ENCODE measurements at places on chromosomes 7 and 10. TPM values are rescaled to one million over a fixed set of nuclear protein-coding genes. Genes with fewer than 3 reads are reported as not detected.
A peak's percentile ranks its signal among the peaks of the same experiment; 100 is the strongest.

- DNase-seq, result no peak
Measured at GRCh38 chr7:149036676-149037075, 8.4 kb upstream of the PDIA4 start.

- no peak for DNase-seq
Measured at GRCh38 chr10:7338469-7338868, 72.4 kb downstream of the SFMBT2 start.

DNA sequence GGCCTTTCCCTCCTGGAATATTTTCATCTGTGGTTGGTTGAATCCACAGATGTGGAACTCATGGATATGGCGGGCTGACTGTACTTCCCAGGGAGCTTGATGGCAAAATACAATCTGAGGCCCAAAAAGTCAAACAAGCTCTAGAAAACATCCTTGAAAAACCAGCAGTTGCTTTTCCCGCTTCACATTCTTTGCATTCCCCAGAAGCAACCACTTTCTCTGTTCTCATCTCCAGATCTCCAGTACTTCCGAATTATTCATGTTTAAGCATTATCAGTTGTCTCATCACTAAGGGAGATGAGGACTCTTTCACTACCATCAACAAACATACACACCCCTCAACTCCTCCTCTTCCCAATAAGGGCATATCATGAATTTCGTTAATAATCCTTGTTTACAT is 55.3 kb downstream of the KIF5B start:
- no peak for DNase-seq

DNA sequence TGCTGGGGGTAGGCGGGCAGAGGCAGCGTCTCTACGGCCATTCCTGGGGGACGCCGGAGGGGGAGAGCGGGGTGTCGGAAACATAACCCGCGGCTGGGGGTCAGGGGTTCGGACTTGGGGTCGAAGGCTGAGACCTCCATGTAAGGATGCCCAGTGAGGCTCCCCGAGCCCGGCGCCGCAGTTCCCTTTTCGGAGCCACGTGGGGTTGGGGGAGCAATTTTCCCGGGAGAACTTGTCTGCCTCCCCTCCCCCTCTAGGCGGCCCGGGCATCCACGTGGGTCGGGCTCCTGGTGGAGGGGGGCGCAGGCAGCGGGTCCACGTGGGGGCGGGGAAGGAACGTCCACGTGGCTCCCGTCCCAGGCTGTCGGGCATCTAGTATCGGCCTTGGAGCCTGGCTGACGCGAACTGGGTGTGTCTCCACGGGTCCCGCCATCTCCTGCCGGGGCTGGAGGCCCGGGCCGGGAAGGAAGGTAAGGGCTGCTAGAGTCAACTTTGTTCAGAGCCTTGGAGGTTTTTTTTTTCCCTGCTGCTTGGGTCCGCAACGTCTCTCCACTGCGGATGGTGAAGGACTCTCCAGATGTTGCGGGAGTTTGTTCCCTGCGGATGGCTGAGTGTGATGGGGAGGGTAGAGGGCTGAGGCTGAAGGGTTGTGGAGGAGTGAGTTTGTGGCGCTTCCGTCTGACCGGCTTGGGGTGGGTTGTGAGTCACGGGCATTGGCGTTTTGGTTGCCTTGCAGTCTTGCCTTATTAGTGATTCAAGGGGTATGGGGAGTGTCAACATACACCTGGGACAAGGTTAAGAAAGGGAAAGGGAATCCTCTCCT is 744 bp downstream of the PPRC1 start:
- peak; percentile 49 for DNase-seq

- no peak for DNase-seq
Measured at GRCh38 chr7:111312966-111313365, 222.0 kb downstream of the LRRN3 start.

DNA sequence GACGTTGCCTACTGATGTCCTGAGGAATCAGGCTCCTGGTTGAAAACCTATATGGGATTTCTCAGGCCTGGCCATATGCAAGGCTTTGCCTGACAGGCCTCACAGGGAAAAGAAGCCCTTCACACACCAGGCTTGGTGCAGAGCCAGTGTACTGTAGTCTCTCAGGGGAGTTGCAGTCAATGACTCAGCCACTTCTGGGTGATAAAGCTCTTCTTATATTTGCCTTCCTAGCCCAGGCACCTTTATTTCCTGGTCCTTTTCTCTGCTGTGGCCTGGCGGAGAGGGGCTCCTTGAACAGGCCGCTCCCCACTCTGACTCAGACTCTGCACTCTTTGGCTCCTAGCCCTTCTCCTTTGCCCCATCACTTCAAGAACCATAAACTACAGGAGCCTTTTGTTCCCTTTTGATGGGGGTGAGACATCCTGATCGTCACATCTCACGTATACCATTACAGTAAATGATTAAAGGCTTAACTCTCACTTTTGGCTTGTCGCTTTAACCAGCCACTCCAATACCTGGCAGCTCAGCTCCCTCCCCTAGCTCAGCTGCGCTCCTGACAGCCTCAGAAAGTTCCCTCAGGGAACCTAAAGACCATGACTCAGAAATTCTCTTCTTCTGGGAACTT is 33.5 kb downstream of the DPY19L1 start:
- DNase-seq, result no peak

DNA sequence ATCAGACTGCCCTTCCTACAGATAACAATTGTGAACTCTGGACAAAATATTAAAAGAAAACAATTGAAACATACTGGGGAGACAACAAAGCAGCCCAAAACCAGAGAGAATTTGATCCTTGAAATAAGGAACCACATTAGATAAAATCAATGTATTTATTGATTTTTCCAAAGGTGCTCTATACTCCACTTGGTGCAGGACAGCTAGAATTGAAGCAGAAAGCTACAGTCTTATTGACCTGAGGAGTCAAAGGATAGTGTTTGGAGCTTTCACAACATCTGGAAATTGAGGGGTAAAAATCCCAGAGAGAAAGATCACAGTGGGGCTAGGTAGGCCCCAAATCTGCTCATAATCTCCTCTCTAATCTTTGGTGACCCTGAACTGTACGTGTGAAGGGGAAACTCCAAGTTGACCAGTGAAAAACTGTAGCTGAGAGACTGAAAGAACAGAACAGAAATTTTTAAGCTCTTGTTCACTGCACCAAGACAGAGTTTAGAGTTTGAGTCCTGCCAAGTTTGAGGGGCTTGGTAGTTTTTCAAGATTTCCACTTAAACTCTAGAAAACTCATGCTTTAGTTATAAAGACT is 70.2 kb downstream of the SAMD9 start:
- DNase-seq, result no peak

DNA sequence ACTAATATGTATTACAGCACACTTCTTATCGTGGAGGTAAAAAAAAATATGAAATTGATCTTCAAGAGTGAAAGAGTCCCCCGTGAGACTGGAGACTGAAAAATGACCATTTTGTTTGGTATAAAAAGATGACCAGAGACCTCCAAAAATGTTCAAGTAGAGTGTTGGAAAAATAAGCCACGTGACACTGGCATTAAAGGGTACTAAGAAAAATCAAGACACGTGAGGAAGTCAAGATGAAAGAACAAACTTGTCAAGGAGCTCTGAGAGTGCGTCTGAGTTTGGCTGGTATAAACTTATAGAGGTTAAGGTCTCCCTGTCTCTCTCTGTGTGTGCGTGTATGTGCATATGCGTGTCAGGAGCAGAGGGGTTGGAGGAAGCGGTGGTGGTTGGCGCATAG is 362.7 kb upstream of the COBL start:
- DNase-seq, result no peak

- DNase-seq, result no peak
Measured at GRCh38 chr7:42981601-42982000, 49.4 kb downstream of the MRPL32 start.

The SLK gene
- 68.6 TPM for total RNA-seq

The FAM25G gene
- total RNA-seq, result 41.4 TPM
